Right renal cortex interstitium (tissue), 3 donors: ENCODE measurements at places on chromosomes 1 and 21.

DNA sequence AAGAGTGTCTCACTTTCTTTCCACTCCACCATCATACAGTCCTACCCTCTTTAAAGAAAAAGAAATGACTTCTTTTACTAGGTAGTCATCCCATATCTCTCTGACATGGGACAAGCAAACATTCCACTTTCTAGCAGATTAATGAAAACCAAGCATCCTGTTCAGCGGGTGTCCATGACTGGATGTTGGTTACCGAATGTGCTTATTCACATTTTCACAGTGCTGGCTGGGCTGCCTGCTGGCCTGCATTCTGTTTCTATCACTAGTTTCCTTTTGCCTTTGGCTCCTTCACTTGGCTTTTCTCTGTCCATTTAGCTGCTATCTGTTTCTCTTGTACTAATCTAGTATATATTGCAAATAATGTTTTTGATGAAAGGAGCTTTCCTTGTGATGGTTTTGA is 598.4 kb downstream of the RWDD3 start:
- no peak for DNase-seq

- no peak for DNase-seq
Measured at GRCh38 chr1:173570370-173571007, 32.4 kb downstream of the SLC9C2 start.

DNA sequence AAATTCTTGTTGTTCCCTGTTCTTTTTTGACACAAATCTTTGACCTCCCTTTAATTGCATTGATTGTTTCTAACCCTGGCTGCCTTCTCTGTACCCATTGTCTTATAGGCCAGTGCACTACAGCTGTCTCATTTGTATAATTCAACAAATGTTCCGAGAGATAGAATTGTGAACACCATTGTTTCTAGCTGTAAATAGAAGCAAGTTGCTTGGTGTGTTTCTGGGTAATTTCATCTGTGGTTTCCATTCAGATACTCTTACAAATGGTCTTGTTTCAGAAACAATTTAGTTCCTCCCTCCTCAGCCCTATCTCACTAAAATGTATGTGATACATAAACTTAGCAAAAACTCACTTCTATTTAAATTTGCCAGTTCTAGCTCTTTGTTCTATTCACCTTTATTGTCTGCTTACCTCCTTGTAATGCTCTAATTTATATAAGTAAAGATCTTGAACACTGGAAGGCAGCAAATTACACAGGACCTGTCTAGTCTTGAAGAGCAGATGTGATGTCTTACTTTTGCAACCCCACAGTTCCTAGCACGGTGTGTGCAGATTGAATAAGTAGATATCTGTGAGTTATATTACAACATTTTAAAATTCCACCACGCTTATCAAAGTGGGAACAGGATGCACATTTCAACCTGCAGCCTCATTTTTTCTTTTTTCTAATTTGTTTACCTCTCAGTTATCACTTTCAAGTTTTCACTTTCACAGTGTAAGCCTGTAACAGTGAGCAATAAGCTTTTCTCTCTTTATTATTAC is 515.6 kb upstream of the ZP4 start:
- no peak for DNase-seq

GRCh38 chr21:9837946-9838737 is 683.2 kb upstream of the TPTE start:
- no peak for DNase-seq

GRCh38 chr1:159895836-159896545 is 4.0 kb downstream of the CFAP45 start:
- DNase-seq: no peak

DNA sequence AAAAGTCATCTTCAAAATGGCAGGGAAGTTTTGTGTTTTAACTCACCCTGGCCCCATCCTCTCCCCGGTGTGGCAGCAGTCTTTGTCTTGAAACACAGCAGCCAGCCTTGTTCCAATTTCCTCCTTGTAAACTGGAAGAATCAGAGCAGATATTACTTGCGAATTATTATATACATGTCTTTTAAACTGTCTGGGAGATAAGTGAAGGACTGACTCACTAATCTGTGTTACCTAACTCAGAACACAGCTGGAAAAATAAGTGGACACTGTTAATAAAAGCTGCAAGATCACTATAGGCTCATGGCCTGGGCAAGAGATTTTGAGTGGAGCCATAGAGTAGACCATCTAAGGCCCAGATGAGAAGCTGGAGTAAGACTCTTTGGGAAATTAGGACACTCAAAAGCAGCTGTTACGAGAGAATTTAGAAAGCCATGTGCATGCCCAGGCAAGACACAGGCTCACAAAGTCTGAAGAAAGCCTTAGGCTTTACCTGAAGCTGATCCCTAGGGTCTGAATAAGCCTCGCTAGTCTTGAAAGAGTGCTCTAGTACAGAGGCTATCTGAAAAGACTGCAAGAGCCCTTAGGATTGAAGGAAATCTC is 233.0 kb upstream of the RAB4A start:
- no peak for DNase-seq

DNA sequence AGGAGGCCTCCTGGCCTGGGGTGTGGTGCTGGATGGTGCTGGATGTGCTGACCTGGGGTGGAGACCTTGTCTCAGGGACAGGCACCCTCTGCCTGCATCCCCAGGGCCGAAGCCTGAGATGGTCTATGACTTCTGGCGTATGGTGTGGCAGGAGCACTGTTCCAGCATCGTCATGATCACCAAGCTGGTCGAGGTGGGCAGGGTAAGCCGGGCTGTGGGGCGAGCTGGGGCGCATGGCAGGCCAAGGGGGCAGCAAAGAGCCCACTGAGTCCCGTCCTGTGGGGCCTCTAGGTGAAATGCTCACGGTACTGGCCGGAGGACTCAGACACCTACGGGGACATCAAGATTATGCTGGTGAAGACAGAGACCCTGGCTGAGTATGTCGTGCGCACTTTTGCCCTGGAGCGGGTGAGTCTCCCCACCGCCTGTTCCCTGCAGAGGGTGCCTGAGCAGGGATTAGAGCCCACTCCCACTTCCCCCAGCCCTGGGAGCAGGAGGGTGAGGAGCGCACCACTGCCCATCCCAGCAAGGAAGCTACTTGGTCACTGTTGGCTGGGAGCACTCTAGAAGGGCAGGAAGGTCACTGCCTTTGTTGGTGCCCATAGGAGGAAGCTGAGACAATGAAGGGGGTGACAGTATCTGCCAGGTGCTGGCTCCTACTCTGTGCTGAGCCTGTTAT is 75.2 kb downstream of the PTPRU start:
- DNase-seq: no peak

DNA sequence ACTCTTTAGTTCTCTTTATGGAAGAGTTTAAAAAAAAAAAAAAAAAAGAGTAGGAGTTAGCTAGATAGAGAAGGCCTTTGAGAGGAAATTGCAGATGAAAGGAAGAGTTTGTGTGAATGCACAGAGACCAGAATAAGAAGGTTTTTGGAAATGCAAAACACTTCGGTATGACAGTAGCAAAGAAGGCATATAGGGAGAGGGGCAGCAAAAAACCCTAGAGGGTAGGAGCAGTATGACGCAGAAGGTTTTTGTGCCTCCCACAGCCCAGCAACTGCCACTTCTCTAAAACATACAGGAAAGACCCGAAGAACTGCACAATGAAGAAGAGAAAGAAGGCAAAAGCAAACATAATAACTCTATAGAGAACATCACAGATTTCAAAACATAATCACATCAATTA is 84.3 kb downstream of the WDR64 start:
- no peak for DNase-seq

DNA sequence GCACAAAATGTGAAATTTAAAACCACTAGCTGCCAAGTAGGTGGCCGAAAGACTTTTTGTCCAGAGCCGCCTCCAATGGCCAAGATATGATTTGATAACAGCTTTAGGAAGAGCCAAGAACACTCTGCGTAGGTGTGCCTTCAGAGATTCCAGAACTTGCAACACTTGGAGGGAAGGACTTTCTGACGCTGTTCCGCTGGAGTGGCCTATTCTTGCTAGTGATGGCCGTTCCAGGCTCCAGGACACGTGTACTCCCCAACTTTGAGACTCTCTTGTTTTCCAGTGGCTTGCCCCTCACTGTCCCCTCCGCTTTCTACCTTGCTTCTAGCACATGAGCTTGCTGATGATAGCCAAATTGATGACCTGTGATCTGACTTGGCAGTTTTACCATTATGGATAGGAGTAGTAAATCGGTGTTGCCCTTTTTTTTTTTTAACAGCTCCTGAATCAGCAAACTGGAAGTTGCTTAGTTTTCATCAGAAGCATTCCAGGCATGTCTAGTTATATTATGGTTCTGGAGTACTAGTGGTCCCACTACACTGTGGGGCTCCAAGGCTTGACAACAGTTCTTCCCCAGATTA is 1.0 kb downstream of the PRDX6 start:
- DNase-seq: no peak

DNA sequence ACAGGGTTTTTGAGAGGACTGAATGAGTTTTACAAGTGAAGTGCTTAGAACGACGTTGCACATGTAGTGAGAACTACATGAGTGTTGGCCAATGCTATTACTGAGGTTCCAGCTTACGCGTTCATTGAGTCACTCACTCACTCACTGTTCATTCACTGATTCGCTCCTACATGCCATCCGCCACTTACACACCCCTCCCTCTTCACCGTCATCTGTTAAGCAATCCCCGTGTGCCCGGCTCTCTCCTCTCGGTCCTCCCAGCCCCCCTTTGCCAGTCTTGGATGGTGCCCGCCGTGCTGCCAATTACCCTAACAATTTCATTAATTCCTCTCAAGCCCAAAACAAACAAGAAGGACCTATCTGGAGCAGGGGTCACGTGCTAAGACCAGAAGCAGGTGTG is 27.3 kb upstream of the EPHA2 start:
- no peak for DNase-seq

GRCh38 chr1:119061700-119062099 is 73.6 kb upstream of the TBX15 start:
- no peak for DNase-seq

DNA sequence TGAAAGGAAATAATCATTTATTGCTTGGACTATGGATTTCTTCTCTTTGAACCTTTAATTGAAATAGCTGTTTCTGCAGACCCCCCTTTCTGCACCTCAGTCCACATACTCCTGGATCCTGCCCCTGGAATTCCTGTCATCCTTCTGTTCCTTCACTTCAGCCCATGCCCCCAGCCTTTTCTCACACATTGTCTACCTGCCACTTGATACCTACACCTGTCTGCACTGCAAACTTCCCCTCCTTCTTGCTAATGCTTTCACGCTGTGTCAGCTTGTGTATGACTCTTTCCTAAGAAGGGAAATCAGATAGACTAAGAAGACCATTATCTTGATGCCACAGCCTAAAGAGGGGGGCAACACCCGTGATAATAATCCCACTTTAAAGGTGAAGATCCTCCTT is 80.3 kb upstream of the EXO1 start:
- no peak for DNase-seq

DNA sequence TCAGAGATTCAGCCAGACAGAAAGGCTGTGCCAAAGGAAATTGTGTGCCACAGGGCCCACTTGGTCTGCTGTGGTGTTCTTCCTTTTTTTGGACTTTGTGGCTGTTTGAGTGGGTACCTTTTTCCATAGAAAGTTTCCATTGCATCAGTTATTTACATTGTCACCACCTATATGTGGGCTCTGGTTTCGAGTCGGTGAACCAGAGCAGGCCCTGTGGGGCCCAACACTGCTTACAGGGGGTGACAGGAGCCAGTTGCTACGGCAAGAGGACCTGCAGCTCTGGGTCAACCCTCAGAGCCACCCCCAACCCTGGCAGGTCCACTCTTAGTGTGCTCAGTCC is 157.0 kb upstream of the EDN2 start:
- no peak for DNase-seq

- DNase-seq: no peak
Measured at GRCh38 chr1:40044110-40044509, 3.6 kb downstream of the CAP1 start.

DNA sequence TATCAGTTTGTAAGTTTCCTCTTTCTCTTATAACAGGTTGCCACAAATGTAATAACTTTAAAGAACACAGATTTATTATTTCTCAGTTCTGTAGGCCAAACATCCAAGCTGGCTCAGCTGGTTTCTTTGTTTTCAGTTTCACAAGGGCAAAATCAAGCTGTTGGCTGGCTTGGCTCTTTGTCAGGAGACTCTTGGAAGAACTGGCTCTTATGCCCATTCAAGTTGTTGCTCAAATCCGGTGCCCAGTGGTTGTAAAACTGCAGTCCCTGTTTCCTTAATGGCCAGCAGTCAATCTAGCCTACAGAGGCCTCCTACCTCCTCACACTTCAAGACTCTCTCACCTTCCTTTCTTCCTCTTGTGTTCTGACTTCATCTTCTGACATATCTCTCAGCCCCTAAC is 1171.0 kb downstream of the MRPL39 start:
- no peak for DNase-seq

DNA sequence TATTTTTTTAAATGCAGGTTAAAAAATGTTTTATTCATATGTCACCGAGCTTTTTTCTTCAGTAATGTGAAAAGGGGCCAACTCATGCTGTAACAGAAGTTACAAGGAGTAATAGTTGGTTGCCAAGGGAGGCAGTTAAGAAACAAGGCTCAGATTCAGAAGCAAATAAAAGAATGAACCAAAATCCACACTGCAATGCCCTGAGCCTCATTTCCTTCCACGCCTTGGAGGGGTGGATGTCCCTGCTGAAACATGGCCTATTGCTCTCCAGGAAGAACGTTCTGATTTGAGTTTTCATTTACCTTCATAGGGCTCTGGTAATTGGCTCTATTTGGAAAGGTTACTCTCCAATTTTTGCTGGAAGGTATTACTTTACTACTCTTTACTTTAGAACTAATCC is 24.4 kb downstream of the ALG14 start:
- DNase-seq: no peak

DNA sequence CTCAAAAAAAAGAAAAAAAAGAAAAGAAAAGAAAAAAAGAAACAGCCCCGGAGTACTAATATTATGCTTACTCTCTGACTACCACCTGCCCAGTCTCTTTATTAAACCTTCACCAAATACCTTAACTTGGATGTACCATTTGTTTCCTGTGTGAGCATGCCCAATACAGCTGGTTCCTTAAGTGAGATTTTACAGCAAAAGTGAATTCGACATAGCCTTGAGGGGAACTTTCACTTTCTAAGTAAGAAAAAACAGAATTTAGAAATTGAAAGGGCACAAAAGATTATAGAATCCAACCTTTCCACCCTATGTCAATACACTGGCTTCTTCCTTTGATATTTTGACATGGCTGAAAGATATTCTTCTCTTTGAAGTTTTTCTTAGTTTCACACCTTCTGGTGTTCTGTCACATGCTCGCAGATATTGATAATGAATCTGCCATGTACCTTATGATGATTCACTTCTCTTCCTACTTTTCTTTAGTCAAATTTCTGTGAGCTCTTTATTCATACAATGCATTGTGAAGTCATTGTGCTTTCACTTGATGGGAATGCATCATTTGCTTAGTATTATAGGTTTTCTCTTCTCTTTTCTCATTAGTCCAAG is 5.2 kb upstream of the GIPC2 start:
- no peak for DNase-seq

GRCh38 chr1:203116091-203116820 is 11.3 kb upstream of the ADORA1 start:
- no peak for DNase-seq

GRCh38 chr1:237269938-237270337 is 228.0 kb downstream of the RYR2 start:
- DNase-seq: no peak

GRCh38 chr1:169527451-169528214 is 41.9 kb upstream of the SLC19A2 start:
- DNase-seq: no peak
